ENCODE measurements at places on chromosomes 13 and 19.

- DNase-seq = no peak
Observed at GRCh38 chr13:101612735-101613134, 160.3 kb downstream of the ITGBL1 start.

DNA sequence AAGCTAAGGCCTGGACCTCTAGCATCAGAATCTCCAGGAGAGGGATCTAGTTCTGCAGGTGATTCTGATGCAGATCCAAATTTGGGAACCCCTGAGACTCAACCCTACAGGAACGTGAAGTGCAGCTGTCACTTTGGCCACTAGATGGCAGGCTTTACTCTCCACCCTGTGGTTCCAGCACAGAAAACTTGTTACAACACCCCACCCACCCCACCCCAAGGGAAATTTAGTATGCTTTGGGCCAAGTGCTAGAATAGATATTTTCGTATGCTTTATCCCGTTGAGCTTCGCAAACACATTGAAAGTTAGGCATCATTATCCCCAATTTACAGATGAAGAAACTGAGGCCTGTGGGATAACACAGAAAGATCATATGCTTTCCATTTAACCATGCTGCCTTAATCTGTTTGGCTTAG is 232.0 kb downstream of the B3GLCT start:
- DNase-seq = no peak

DNA sequence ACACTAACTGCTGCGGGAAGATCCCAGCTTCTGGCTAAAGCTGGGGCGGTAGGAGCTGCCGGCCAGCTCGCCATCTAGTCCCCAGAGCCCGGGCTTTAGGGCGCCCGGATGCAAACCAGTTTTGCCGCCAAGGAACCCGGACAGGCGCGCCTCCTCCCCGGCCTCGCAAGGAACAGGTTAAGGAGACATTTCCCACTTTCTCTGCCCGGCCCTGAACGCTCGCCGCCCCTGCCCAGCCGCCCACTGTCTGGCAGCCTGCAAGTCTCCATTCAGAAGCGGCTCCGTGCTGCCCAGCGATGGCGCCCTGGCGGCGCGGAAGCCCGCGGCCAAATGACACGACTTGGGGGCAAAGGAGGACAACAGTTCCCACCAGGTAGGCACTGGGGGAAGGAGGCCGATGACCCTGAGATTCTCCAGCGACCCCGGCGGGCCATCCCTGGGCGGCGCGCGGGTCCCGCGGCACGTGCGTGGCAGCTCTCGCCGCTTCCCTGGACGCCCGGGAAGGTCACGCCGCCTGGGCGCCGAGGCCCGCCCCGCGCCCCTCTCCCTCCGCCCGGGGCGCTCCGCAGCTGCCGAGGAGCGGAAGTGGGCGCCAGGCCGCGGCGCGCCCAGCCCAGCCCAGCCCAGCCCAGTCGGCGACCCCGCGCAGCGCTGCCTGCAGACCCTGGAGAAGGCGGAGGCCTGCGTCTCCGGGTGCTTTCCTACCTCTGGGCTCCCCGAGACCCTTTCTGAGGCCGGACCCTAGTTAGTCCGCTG is 42.2 kb upstream of the HNRNPA1L2 start:
- DNase-seq = no peak

GRCh38 chr19:8097681-8098567 is 45.4 kb downstream of the CCL25 start:
- no peak for DNase-seq

DNA sequence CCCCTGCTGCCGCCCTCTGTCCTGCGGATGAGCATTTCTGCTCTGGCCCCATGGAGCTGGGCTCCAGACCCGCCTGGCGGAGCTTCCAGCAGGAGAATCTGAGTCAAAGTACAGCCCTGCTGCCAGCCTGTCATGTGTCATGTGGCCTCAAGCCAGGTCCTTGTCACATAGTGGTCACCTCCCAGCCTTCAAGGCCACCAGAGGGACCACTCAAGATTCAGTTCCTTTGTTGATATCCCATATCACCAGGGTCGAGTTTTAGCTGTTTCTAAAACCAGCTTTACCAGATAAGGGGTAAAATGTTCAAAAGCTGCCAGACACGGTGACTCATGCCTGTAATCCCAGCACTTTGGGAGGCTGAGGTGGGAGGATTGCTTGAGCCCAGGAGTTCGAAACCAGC is 13.4 kb downstream of the THOP1 start:
- no peak for DNase-seq

DNA sequence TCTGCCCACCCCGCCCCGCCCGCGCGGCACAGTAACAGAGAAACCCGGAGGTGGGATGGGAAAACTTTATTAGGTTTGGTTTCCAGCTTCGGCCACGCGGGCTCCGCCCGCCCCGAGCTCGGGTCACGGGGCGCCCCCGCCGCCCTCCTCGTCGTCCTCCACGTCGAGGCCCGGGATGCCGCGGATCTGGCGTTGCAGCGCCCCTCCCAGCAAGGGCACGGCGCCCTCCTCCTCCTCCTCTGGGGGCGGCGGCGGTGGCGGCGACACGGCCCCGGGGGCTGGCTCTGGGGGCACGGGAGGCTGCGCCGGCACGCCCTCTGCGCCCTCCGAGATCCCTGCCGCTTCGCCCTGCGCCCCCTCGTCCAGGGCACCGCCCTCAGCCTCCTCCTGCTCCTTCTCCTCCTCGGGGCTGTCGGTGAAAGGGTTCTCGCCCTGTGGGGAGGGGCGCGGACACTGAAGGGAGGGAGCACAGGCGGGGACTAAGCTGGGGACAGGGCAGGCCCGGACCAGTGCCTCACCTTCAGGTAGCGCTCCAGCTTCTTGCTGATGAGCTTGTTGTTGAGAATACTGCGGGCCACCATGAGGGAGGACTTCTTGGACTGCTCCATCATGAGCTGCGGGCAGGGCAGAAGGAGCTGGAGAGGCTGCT is 536 bp upstream of the AKAP8 start:
- DNase-seq = peak; percentile 57

GRCh38 chr13:90049989-90050671 is 1297.4 kb upstream of the MIR17HG start:
- DNase-seq = no peak

- DNase-seq = no peak
Observed at GRCh38 chr19:16952046-16952445, 63.2 kb downstream of the F2RL3 start.

GRCh38 chr19:5220866-5221265 is 119.7 kb downstream of the PTPRS start:
- DNase-seq = no peak

- no peak for DNase-seq
Observed at GRCh38 chr19:33862981-33863380, 66.3 kb downstream of the KCTD15 start.

DNA sequence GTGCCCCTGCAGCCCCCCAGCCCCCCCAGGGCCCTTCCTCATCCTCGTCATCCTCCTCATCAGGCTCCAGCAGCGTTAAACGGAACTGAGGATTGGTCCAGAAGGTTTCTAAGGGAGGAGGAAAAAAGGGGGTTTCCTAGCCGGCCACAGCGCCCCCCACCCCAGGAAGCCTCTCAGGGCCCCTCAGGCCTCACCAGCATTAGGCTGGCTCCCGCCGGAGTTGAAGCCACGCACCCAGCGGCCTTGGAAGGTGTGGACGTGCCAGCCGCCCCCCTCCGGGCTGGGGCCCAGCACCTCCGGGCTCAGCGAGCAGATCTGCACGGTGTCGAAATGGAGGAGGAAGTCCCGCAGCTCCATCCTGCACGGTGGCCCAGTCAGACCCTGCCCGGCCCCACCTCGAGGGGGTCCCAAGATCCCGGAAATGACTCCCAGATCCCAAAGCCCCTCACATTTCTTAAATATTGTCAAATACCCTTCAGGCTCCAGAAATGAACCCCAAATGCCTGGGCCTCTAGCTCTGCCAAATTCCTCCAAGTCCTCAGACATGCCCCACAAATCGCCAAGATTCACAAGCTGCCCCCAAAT is 6.9 kb downstream of the CAPN12 start:
- no peak for DNase-seq

DNA sequence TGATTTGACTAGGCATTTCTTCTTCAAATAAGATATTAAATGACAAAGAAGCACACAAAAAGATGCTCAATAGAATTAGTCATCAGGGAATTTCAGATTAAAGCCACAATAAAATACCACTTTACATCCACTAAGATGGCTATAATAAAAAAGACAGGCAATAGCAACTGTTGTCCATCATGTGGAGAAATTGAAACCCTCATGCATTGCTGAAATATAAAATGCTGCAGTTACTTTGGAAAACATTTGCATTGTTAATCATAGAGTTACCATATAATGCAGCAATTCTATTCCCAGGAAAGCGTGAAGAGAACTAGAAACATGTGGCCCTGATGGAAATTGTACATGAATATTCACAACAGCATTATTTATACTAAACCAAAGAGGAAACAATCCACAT is 605.5 kb upstream of the SLITRK1 start:
- no peak for DNase-seq

GRCh38 chr13:91085127-91085526 is 262.4 kb upstream of the MIR17HG start:
- DNase-seq = no peak

GRCh38 chr13:71018544-71018943 is 848.5 kb downstream of the DACH1 start:
- DNase-seq = no peak

DNA sequence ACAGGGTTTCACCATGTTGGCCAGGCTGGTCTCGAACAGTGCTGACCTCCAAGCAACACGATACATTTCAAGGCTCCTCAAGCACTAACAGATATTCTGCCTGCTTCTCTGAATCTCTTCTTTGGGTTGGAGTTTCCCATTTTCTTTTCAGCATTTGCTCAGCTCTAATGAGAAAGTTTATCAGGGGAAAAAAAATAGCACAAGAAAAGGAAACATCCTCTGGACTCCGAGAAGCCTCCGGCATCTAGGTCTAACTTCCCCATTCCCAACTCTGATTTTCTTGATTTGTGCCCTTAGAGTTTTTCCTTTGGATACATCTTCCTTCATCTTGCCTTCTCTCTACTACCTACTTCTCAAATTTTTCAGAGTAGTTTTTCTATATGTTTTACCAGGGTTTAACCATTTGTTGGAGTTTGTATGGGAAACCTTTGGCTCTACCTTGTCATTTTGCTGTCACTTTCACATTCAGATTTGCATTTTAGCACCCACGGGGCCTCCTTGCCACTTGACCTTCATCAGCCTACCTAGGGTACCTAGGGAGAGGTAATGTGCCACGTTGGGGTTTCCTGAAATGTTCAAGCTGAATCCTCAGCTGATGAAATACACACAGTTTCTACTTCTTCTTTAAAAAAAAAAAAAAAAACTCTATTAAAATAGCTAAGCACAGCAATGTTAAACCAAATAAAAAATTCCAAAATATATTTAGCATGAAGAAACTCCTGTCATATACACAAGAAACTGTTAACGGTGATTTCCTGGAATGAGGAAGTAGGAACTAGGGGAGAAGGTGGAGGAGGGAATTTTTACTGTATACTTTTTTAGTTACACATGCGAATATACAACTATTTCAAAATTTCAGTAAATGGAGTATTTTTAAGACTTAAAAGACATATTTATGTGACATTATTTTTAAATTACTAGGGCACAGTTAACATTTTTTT is 5.1 kb upstream of the USP12 start:
- DNase-seq = no peak

- DNase-seq = peak; percentile 7
Observed at GRCh38 chr19:44903602-44904425, 1.8 kb upstream of the APOE start.

DNA sequence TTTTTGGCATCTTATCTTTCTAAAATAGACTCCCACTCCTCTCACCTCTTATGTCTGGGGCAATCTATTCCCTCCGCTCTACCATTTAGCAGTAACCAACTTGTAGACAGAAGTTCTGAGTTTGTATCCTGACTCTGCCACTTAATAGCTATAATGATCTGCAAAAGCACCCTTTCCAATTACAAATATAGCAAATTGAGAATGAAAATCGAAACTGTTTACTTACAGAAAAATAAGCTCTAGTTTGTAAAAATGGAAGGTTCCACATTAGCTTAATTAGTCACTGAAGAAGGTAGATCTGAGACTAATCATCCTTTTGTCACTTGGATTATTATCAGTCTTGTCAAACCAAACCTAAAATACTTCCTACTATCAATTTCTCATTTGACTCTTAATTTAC is 409.3 kb downstream of the DIAPH3 start:
- DNase-seq = no peak

DNA sequence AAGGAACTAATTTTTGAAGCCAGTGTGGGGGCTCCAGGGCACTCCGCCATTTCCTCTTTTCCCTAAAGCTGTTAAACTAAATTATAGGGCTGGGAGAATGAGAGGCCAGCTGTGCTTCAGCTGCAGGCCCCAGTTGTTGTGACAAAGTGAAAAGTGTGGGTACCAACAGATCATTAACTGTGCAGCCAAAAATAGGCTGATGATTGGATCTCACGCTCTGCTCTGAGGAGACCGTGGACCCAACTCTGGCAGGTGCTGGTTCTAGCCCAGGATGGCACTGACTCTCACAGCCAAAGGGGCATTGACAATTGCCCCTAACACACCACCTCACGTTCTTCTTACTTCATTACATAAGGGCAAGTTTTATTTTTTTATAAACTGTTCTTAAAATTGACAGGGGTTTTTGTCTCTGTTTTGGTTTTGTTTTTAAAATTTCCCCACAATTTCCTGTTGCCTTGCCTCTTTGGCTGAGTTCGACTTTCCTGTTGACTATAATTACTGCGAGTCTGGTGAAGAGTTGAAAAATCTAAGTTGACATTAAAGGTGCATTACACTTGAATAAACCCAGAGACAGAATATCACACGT is 391.0 kb downstream of the FGF9 start:
- DNase-seq = no peak

- DNase-seq = no peak
Observed at GRCh38 chr19:2252055-2252796, 3.1 kb downstream of the AMH start.
